ENCODE measurements at places on chromosomes 13 and 19.

DNA sequence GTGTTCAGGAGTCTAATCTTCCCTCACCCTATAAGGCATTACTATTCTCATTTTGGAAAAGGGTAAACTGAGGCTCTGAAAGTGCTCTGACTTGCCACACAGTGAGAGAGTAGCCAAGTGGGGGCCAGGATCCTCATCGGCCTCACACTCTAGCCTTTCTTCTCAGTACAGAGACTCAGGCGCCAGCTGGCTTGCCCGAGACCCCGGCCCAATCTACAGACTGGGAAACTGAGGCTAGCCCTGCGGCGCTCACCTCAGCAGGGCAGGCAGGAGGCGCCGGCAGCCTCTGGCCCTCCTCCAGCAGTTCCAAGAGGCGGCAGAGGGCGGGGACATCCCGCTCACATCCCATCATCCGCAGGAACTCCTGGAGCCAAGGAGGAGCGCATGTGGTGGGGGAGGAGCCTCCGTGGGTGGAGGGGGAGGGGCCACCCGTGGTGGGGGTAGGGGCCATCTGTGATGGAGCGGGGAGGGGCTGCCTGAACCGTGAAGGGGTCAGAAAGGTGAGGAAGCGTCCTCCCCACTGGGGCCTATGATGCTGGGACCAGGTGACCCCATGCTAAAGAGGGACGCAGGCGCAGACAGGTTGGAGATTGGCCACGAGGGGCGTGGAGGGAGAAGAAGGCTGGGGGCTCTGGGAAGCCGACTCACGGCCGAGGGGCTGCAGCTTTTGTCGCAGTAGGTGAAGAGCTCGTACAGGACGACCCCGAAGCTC, 8.7 kb upstream of the INSL3 start:
- no peak for DNase-seq

GRCh38 chr19:15108845-15109767, 1.9 kb downstream of the SYDE1 start:
- no peak for DNase-seq

- DNase-seq, result no peak
Observed at GRCh38 chr19:16380943-16381755, 56.5 kb downstream of the KLF2 start.

DNA sequence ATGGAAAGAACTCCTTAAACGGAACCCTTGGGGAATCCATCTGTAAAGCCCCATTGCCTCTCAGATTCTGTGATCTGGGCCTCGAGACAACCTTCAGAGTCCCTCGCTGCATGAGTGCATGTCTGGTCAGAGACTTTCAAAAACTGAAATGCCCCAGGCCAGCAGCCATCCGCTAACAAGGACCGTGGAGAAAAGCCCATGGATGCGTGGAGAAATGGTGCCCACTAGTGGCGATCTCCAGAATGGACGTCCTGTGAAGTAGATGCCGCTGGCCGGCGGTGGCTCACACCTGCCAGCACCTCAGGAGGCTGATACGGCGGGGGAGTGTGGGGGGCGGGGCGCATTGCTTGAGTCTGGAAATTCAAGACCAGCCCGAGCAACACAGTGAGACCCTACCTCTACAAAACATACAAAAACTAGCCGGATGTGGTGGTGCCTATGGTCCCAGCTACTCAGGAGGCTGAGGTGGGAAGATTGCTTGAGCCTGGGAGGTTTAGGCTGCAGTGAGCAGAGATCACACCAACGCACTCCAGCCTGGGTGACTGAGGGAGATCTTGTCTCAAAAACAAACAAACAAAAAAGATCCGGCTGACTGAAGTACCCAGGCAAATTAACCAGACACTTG, 7.9 kb upstream of the CDC16 start:
- DNase-seq, result peak; percentile 90

DNA sequence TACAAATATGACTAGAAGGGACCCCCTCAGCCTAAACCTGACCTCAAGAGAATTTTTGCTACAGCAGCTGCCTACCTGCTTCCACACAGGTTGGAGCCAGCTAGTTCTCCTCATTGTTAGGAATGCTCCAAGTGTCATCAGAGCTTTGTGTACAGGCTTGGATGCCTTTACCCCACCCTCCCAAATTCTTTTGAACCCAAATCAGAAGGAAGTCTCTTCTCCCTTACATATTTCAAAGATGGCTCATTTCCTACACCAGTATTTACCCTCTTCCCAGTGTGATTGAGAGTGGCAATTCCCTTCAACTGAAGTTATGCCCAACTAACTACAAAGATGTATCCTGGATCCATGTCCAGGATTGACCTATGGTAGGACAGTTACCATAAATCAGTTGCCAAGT, 323.2 kb downstream of the OXGR1 start:
- no peak for DNase-seq

GRCh38 chr13:110590577-110590976, 24.8 kb upstream of the NAXD start:
- no peak for DNase-seq

GRCh38 chr13:98847780-98848179, 95.3 kb upstream of the SLC15A1 start:
- no peak for DNase-seq

- no peak for DNase-seq
Observed at GRCh38 chr13:90438576-90438975, 908.9 kb upstream of the MIR17HG start.

- DNase-seq, result no peak
Observed at GRCh38 chr13:65585346-65585745, 1644.8 kb downstream of the PCDH9 start.

- DNase-seq, result no peak
Observed at GRCh38 chr13:79901336-79901735, 420.4 kb downstream of the NDFIP2 start.

- DNase-seq, result no peak
Observed at GRCh38 chr13:79258489-79258888, 147.6 kb downstream of the RBM26 start.

DNA sequence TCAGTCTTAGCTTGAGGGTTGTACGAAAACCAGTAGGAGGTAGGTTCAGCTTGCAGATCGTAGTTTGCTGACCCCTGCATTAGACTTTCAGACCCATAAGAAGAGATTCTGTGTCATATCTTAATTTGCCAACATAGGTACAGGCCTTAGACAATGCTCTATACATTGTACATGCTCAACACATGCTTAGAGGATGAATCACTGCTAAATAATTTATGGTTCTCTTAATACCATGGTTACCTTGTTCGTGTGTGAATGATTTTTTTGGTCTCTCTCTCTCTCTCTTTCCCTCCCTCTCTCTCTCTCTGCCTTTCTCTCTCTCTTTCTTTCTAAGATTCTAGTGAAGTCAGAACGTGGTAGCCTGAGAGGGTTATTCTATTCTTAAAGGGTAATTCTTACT, 112.2 kb downstream of the FGF14 start:
- DNase-seq, result no peak

GRCh38 chr13:22497991-22498780, 682.6 kb upstream of the SGCG start:
- no peak for DNase-seq

DNA sequence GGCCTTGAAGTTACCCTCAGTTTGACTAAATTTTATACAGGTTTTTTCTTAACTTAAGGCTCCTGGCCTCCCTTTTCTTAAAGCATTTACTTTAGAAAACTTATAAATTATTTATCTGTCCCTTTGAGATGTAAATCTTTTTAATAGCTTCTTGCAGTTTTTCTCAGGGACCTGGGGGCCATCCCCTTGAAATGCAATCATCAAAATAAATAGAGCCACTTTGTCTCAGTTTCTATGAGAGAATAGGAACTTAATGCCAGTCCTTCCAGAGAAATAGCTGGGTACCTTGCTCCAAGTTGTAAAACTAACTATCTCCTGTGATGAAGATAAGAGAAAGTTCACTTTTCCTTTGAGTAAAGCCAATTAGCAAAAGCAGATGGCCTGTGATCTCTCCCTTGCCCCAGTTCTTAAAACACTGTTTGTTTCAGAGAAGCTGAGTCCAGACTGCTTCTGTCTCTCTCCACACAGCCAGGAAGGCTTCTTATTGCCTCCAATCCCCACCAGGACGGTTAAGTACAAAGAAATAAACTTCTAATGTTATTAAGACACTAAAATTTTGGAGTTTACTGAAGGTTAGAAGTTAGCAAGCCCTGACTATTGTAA, 913.1 kb downstream of the OLFM4 start:
- DNase-seq, result no peak
